ENCODE measurements at places on chromosomes 6 and 20.

DNA sequence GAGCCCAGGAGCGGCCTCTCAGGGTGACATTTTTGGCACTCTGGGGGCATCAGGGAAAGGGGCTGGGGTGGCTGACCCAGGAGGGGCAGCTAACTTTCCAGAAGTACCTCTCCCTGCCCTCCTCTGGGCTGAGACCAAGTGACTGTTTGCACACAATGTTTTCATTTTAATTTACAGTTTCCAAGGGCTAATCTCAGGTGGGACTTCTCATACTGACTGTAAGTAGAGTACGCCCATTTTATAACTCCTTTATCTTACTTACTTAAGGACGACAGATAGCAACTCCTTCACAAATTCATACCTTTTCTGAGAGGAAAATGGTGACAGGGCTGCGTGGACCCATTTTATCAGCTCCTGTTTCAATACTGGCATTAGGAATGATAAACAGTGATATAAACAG is 172.9 kb upstream of the EXOC2 start:
- DNase-seq = no peak

DNA sequence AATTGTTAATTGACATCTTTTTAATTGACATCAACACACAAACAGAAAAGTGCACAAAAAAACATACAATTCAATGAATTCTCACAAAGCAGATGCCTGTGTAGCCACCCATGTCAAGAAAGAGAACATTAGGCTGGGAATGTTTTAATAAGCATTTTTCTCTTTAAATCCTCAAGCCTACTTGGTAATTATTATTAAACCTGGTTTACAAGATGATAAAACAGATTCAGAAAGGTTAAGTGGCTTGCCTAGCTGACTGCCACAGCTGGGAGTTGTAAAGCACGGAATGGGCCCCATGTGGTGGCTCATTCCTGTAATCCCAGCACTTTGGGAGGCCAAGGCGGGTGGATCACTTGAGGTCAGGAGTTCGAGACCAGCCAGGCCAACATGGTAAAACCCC is 90.0 kb upstream of the AKAP12 start:
- no peak for DNase-seq

DNA sequence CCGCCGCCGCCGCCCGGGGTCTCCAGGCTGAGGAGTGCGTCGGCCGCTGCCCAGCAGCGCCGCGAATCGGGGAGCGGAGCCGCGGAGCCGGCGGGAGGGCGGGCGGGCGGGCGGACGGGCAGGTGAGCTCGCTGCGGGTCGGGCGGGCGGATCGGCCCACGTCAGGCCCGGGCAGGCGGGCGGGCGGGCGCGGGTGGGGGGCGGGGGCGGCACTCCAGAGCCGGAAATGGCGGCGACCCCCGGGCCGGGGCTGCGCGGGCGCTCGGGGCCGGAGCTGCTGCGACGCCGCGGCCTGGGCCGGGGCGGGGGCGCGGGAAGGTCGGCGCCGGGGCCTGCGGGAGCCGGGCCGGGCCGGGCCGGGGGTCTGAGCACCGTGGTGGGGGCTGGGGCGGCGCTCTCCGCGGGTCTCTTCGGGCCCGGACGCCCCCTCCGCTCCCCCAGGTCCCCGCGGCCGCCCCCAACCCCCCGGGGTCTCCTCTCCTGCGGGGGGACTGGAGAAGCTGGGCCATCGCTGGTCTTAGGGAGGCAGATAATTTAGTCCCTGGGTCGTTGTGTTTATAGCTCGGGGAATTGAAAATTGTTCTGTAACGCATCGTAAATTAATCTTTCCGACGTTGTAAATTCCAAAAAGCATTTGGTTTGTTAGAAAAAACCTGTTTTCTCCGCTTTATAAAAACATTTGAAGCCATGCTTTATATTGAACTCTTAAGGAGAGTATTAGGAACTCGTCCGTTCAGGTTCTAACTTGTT is 451 bp downstream of the DNAJC5 start:
- no peak for DNase-seq

GRCh38 chr6:155398221-155398620 is 57.4 kb downstream of the NOX3 start:
- no peak for DNase-seq

DNA sequence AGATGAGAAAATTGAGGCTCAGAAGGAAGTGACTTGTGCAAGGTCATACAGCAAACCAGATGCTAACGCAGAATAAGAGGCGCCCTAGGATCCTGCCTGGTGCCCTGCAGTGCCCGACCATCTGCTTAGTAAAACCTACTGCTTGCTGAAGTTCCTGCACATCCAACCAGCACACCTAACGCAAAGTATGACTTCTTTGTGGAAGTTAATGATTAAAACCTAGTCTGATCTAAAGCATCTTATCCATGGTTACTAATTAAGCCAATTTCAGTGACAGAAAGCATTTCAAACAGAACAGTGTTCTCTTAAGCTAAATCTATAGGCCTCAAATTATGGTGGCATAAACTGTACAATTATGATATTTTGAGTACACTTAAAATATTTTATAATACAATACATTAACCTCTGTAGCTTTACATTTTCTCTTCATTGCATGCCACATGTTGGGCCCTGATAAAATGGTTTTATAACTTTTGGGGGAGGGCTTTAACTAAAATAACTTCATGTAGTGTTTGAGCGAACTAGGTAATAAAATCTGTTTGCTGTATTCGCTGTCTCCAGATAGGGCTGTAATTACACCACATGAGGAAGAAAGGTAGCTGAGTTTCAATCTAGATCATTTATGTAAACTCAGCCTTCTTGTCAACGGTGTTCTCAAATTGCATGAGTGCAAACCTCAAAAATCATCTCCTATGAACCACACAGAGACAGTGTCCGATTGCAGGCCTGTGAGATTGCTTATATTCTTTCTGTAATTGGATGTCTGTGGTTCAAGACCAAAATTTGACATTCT is 37.5 kb upstream of the BEND3 start:
- DNase-seq = no peak

GRCh38 chr6:166949528-166950442 is 6.6 kb downstream of the RNASET2 start:
- no peak for DNase-seq

GRCh38 chr20:23143098-23143497 is 57.0 kb upstream of the CD93 start:
- DNase-seq = no peak

- no peak for DNase-seq
Measured at GRCh38 chr20:58956078-58956477, 25.0 kb upstream of the NELFCD start.

DNA sequence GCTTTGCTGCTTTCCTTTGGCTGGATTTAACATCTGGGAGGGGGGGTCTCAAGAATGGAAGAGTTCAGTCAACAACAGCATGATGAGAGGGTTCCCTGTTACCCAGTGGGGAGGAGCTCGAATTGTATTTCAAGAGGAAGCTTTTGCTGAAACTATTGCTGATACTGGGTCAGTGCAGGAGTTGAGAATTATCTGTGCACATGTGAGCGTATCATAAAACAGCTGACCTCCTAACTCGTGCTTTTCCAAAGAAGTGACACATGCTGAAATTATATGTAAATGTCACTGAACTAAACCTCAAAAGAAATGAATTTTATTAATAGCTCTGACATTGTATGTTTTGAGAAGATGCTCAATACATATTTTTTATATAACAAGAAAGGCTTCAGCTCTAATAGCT is 96.3 kb downstream of the PHF3 start:
- DNase-seq = no peak

DNA sequence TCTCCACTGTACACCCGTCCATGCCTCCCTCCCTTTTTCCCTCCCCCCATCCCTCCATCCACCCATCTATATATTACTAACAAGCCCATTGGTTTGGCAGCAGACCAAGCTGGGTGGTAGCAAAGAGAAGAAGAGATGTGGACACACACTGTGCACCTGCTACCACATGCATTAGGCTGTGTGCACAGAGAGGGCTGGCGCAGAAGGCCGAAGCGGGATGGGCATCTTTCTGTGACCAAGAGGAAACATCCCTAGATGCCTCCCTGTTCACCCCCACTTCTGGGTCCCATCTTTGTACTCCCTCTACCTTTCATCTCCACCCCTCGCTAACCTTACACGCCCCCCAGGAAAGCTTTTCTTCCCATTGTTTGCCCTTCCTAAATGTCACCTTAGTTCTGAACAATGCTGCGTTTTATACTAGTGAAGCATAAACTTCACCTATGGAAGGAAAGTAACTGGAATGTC is 64.9 kb upstream of the AFDN start:
- DNase-seq = no peak

- no peak for DNase-seq
Measured at GRCh38 chr6:8082572-8082953, 18.4 kb upstream of the BLOC1S5 start.

GRCh38 chr6:3345836-3346235 is 87.1 kb downstream of the PSMG4 start:
- DNase-seq = no peak

- DNase-seq = no peak
Measured at GRCh38 chr20:35342154-35342769, 50.0 kb upstream of the FAM83C start.

GRCh38 chr6:17622144-17622543 is 22.0 kb downstream of the FAM8A1 start:
- no peak for DNase-seq

GRCh38 chr20:23270382-23270911 is 80.1 kb upstream of the NXT1 start:
- no peak for DNase-seq

DNA sequence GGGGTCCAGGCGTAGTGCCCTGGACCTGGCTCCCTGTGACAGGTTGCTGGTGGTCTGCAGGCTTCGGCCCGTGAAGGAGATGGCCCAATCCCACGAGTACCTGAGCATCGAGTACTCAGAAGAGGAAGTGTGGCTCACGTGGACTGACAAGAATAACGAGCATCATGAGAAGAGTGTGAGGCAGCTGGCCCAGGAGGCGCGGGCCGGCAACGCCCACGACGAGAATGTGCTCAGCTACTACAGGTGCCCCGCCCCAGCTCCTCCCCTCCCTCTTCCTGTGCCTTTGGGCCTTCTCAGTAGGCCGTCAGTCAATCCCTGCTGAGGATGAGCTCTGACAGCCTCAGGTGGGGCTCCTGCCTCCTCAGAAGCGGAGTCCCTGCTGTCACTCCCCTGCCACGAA is 42.6 kb downstream of the UQCC2 start:
- DNase-seq = peak; percentile 18

DNA sequence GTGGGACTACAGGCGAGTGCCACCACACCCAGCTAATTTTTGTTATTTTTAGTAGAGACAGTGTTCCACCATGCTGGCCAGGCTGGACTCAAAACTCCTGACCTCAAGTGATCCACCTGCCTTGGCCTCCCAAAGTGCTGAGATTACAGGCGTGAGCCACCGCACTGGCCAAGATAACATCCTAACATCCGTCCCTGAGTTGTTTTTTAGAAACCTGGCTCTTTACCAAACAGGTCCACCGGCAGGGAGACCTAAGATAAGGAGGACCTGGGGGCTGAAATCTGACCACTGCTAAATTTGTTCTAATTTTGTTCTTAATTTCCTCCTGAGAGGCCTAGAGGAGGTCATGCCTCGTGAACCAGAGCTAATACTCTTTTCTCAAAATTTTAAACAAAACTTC is 20.5 kb downstream of the CTCFL start:
- no peak for DNase-seq

DNA sequence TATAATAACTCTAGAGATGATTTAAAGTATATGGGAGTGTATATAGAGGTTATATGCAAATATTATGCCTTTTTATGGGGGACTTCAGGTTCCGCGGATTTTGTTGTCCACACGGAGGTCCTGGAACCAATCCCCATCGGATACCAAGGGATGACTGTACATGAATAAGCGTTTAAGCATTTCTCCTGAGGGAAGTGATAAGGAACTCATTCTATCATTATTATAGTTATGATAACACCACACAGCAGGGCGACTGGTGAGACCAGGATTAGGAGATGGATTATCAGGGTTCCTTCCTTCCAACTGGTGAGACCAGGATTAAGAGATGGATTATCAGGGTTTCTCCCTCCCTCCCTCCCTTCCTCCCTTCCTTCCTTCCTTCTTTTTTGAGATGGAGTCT is 6.6 kb downstream of the ECI2 start:
- DNase-seq = no peak

Data from stimulated activated CD8-positive, alpha-beta memory T cell treated with anti-CD3 and anti-CD28 coated beads, Interleukin-2, amount 100 ng/mL, for 1 hour (primary cell).